ENCODE measurements at places on chromosomes 7 and 10. TPM values are rescaled to one million over a fixed set of nuclear protein-coding genes. Genes with fewer than 3 reads are reported as not detected.
A peak's percentile ranks its signal among the peaks of the same experiment; 100 is the strongest.

- DNase-seq: no peak
Observed at GRCh38 chr10:123759501-123760031, 93.4 kb downstream of the GPR26 start.

- no peak for DNase-seq
Observed at GRCh38 chr10:131160219-131160875, 151.2 kb downstream of the TCERG1L start.

DNA sequence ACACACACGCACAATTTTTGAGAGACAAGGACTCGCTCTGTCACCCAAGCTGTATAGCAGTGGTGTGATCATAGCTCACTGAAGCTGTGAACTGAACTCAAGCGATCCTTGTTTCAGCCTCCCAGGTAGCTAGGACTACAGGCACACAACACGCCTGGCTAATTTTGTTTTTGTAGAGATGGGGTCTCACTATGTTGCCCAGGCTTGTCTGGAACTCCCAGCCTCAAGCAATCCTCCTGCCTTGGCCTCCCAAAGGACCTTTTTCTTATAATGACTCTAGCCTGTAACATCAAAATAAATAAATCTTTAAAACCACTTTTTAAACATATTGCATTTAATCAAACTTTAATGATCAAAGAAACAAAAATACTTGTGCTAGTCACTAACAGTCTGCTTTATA, 140.9 kb upstream of the FGFR2 start:
- no peak for DNase-seq

OR2A7 gene
- 3.5 TPM for polyA plus RNA-seq

GRCh38 chr10:109914966-109915365, 8.3 kb downstream of the XPNPEP1 start:
- no peak for DNase-seq

- DNase-seq: no peak
Observed at GRCh38 chr10:119007211-119007574, 22.3 kb upstream of the NANOS1 start.

UNCX gene
- polyA plus RNA-seq: 1.4 TPM

GRCh38 chr7:4959893-4960292, 906 bp upstream of the MMD2 start:
- no peak for DNase-seq

DNA sequence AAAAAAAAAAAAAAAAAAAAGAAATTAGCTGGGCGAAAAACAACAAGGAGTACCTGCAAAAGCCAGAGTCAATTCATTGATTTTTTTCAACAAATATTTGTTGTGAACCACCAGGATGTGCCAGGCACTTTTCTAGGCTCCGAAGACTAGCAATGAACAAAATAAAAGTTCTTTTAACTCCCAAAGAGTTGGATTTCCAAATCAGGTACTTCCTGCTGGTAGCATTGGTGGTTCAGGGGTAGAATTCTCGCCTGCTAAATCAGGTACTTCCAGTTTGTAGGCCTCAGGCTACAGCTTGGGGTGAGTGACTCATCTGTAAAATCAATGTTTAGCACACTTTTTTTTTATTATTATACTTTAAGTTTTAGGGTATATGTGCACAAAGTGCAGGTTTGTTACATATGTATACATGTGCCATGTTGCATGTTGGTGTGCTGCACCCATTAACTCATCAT, 10.9 kb downstream of the PPA1 start:
- DNase-seq: peak; percentile 21

MICALL2 gene
- 16.6 TPM for polyA plus RNA-seq

- DNase-seq: no peak
Observed at GRCh38 chr7:1050956-1051690, 6.8 kb downstream of the GPR146 start.

GTF2IRD2 gene
- 12.8 TPM for polyA plus RNA-seq

KCNIP2 gene
- 0.67 TPM for polyA plus RNA-seq

ZNF365 gene
- 0.54 TPM for polyA plus RNA-seq

AGAP5 gene
- 3.8 TPM for polyA plus RNA-seq
